ENCODE measurements at places on chromosomes 1 and 21. TPM values are rescaled to one million over a fixed set of nuclear protein-coding genes. Genes with fewer than 3 reads are reported as not detected.

GRCh38 chr1:20380175-20380574 lies 89.5 kb downstream of the VWA5B1 start:
- peaks cover 29% of the 10 kb centered on the region for H3K27me3 ChIP-seq
- no peaks in the 10 kb centered on the region for H3K36me3 ChIP-seq
- no peak overlapping the region for H3K27ac ChIP-seq
- no peak overlapping the region for H3K4me3 ChIP-seq
- peaks cover 9% of the 10 kb centered on the region for H3K4me1 ChIP-seq
- peak; percentile 39 for DNase-seq

GRCh38 chr1:159307346-159308020 lies 5.3 kb downstream of the FCER1A start:
- H3K27me3 ChIP-seq = no peaks in the 10 kb centered on the region
- no peaks in the 10 kb centered on the region for H3K36me3 ChIP-seq
- no peak overlapping the region for H3K27ac ChIP-seq

GRCh38 chr1:233530665-233531386 lies 83.1 kb upstream of the KCNK1 start:
- no peak for DNase-seq
- H3K27ac ChIP-seq = no peak overlapping the region
- H3K27me3 ChIP-seq = no peaks in the 10 kb centered on the region
- H3K36me3 ChIP-seq = no peaks in the 10 kb centered on the region
- no peak overlapping the region for H3K4me3 ChIP-seq
- no peaks in the 10 kb centered on the region for H3K4me1 ChIP-seq

GRCh38 chr1:68160021-68160420 lies 72.3 kb downstream of the WLS start:
- peaks cover 18% of the 10 kb centered on the region for H3K36me3 ChIP-seq
- no peaks in the 10 kb centered on the region for H3K4me1 ChIP-seq
- DNase-seq = no peak
- H3K27me3 ChIP-seq = no peaks in the 10 kb centered on the region
- H3K4me3 ChIP-seq = no peak overlapping the region

DNA sequence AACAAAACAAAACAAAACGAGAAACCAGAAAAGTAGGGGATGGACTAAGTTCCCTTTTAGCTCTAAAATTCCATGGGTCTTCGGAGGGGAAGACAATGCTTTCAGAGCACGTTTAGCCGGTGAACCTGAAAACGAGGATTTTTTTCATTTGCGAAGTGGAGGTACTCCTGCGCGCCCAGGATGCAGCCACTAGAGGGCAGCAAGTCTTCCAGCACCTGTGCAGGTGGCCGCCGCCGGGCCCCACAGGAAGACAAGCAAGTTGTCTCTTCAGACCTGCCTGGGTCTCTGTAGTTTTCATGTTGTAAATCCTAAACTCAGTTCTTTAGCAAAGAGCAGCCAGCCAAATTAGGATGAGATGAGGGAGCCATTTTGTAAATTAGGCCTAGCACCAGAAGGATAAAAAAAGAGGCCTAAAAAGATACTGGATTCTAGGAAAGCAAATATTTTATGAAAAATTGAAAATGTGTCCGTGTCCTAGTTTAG lies 17.7 kb upstream of the SNX27 start:
- H3K36me3 ChIP-seq = no peaks in the 10 kb centered on the region
- H3K4me1 ChIP-seq = no peaks in the 10 kb centered on the region
- H3K27ac ChIP-seq = no peak overlapping the region

GRCh38 chr1:91680556-91681155 lies 180.0 kb downstream of the CDC7 start:
- H3K27ac ChIP-seq = no peak overlapping the region
- no peaks in the 10 kb centered on the region for H3K4me1 ChIP-seq
- no peaks in the 10 kb centered on the region for H3K36me3 ChIP-seq
- H3K4me3 ChIP-seq = no peak overlapping the region

DNA sequence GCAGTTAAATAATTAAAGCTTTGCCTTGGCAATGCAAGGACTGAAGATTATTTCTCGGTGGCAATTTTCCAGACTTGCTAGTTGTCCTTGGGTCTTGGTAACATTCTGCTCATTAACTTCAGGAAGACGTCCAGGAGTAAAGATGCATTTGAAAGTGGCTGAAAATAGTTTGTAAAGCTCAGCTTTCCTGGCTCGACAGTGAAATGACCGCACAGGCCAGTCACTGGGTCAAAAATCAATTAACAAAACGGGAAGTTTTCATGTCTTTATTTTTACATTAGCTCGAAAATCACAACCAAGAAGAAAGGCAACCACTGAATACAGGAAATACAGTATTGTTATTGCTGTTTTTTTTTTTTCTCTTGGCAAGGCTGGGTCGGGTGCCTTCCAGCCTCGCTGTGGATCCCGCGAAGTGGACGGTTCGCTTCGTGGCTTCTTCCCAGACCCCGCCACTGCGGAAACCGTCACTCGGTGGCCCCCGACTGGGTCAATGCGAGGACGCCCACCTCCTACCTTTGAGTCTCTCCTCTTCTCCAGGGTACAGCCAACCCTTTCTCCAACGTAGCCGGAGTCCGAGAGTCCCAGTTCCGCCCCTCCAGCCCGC lies 479 bp upstream of the SNX7 start:
- H3K4me3 ChIP-seq = peak overlapping the region; percentile 88
- H3K27me3 ChIP-seq = no peaks in the 10 kb centered on the region
- DNase-seq = peak; percentile 69
- H3K4me1 ChIP-seq = peaks cover 14% of the 10 kb centered on the region

The OLFML2B gene
- 49.9 TPM for total RNA-seq

The KDF1 gene
- total RNA-seq = not detected

The AMY1B gene
- not detected for total RNA-seq

All from osteoblast (primary cell).